ENCODE measurements at places on chromosomes 4 and X.

- DNase-seq = no peak
Observed at GRCh38 chrX:429266-429825, 42.6 kb upstream of the PPP2R3B start.

GRCh38 chrX:74593593-74593992 lies 20.8 kb downstream of the RLIM start:
- no peak for DNase-seq

DNA sequence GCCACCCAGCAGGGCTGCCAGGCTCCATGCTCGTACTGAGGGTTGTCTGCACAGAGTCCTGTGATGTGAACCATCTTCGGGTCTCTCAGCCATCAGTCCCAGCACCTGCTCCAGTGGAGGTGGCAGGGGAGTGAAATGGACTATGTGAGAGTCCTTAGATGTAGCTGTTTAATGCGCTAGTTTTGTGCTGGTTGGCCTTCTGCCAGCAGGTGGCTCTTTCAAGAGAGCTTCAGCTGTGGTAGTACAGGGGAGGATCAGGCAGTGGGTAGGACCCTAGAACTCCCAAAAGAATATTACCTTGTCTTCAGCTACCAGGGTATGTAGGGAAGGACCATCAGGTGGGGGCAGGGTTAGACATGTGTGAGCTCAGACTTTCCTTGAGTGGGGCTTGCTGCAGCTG lies 1066.0 kb downstream of the GLUD2 start:
- DNase-seq = no peak

DNA sequence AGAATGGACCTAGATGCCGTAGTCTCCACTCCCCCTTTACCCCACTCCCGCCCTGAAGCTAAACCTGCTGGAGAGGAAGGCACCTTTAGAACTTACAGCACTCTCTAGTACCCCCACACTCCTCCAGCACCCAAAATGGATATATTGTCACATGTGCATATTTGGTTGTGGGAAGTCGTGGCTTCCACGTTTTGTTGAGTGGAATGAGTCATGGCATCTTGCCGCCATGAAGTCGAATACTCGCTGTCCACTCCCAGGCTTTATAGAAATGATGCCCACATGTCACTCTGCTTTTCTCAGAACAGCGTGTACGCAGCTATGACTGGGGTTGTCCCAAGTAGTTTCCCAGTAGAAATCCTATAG lies 545 bp downstream of the ABCE1 start:
- DNase-seq = no peak

DNA sequence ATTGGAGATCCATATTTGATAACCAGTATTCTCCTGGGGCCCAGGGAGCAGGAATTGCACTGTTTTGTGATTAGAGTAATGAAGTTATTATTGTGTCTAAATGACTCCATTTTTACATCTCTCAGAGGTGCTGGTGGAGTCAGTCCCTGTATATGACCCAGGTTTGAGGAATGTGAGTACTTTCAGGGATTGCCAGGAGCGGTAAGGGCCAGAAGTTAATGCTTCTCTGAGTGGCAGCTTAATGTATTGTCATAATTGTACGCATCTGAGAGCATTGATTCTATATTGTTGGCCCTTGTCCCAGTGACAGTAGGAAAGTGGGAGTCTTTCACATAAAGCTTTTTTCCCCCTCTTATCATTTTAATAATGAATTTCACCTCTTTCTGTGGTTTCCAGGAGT lies 146.2 kb downstream of the GATB start:
- no peak for DNase-seq

DNA sequence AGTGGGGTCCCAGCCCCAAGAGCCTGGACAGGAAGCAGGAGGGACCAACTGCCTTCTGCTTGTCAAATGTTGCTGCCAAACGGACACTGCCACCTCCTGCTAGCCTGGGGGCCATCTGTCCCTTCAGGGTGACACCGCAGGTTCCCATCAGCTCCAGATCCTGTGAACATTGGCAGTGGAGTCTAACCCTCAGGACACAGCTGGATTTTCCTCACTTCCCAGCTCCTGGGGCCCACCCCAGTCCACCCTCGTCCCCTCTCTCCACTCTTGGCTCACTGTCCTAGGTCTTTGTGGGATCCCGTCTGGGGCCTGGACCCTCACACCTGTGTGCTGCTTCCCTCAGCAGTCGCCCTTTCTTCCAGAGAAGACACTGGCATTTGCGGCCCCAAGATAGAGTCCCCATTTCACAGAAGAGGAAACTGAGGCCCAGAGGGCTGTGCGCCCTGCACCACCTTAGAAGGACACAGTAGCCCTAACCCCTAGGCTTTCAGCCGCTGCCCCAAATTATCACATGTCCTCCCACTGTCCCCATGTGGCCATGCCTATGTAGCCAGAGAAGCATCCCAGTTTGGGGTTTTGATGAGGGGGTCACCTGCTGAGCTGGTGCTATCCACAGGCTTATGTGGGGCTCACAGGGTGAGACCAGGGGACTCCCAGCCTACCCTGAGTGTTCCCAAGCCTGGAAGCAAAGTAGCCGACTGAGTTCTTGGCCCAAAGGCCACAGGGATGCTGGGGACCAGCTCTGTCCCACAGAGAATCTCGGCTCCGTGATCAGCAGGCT lies 20.1 kb downstream of the PPP2R2C start:
- DNase-seq = no peak

- DNase-seq = no peak
Observed at GRCh38 chr4:100486496-100486895, 31.3 kb downstream of the EMCN start.

DNA sequence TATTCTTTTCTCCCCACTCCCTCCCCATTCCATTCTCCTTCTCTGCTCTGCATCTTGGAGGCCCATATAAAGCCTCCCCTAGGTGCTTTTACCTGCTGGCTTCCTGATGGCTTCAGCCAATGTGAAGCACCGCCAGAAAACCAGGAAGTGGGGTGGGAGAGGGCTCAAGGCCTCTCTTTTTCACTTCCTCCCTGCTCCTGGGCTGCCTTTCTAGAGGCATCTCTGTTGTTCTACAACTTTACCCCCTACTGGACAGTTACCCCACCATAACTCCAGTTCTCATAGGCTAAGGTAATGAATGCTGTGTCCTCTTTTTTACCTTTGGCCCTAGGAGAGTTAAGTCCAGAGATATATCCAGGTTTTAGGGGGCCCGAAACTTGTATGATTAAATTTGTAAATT lies 62.4 kb upstream of the PPARGC1A start:
- no peak for DNase-seq

DNA sequence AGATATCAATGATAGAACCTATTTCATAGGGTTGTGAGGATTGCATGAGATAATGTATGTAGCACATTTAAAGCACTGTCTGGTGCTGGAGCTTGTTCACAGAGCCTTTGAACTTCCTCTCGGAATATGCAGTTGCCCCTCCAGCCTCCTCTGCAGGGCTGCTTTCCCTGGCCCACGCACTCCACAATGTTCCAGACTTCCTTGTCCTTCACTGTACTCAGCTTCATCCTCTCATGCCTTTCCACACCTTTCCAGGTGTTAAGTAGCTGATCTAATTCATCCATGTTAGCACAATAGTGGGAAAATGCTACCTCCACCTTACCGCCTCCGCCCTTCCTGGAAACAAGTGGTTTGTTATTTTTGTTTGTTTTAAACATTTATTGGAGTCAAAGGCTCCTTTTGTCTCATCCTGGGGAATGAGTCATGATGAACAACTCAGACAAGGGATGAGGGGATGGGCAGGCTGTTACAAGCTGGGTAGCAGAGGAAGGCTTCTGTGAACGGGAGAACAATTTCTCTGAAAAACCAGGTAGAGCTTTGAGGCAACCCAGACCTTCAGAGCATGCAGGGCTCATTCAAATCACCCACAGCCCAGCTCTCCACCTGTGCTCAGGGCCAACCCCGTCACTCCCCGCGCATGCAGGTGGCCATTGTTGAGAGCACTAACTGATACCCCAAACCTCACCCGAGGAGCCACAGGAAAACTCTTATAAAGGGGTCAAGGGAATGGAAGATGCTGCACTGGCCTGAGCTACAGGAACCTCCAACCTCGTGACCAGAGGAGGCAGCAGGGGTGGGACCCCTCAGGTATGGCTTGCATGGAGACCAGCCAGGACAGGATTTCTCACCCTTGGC lies 84.9 kb upstream of the TBL1X start:
- no peak for DNase-seq

DNA sequence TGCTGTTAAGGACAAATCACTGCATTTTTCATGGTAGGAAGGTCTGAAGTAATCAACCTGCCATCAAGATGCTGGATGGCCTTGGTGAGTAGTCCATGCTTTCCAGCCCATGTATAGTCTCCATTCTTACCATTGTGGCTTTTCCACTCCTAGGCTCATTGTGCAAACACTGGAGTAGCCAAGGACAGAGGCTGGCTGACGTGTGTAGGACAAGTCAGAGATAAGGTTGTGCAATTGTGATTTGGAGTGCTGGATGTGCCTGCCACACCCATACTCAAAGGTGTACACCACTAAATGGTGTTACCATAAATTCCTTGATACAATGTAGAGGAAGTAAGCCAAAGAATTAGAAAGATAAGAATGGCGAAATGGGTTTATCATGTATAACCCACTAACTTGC lies 26.3 kb upstream of the RADX start:
- no peak for DNase-seq

All from cortex of kidney (tissue), 1 donor.